A673 (cell line): ENCODE measurements at places on chromosomes 12 and 14.
A peak's percentile ranks its signal among the peaks of the same experiment; 100 is the strongest.

DNA sequence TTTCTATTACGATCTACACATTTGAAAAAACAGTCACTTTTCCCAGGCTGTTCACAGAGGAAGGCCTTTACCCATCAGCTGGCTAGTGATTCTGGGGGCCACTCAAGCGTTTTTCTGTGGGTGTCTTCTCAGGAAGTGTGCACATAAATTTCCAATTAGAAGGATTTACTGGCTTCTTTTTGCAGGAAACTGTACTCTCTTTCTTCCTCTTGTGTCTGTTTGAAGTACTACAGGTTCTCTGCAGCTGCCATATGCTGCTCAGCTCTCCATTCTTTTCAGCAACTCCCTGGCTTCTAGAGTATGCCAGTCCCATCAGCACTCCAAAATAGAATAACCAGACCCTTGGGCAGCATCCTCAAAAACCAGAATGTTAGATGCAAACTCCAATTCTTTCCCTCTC, 110.4 kb upstream of the NAV3 start:
- peak; percentile 75 for DNase-seq

DNA sequence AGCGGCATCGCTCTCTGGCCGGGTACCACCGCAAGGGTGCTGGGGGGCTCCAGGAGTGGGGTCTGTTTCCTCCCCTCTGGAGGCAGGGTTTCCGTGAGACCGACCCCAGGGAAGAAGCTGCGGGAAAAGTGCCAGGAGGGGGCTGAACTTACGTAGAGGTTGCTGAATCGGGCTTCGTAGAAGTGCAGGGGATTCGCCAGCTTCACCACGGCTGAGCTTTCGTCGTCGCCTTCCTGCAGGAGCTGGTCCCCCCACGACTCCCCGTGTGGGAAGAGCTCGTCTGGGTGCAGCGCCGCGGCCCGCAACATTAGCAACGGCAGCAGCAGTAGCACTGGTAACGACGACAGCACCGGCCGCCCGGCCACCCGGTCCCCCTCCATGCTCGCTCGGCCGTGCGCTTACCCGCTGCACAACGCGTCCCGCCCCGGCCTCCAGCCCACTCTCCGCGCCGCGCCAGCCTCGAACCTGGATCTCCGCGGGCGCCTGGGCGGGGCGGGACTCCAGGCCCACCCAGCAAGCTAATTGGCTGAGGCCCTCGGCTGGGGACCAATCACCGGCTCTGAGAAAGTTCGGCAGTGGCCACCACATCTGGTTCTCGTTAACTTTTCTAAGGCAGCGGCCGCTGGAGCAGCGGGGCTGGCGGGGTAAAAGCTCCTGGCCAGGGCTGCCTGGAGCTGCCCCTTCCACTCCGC, at the start of gene NID2:
Gene NID2, minus strand, starts transcription at position 445 of the 692 bp plus-strand sequence. Its CDS starts 65 bp downstream, at position 380.
- DNase-seq, result peak; percentile 96

DNA sequence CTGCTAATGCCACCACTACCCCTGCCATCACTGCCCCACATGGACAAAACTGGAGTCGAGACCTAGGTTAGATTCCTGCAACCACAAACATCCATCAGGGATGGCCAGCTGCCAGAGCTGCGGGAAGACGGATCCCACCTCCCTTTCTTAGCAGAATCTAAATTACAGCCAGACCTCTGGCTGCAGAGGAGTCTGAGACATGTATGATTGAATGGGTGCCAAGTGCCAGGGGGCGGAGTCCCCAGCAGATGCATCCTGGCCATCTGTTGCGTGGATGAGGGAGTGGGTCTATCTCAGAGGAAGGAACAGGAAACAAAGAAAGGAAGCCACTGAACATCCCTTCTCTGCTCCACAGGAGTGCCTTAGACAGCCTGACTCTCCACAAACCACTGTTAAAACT, 7.1 kb upstream of the OAS2 start:
- peak; percentile 24 for DNase-seq

- DNase-seq, result no peak
Measured at GRCh38 chr12:19230299-19230866, 100.8 kb downstream of the PLEKHA5 start.

DNA sequence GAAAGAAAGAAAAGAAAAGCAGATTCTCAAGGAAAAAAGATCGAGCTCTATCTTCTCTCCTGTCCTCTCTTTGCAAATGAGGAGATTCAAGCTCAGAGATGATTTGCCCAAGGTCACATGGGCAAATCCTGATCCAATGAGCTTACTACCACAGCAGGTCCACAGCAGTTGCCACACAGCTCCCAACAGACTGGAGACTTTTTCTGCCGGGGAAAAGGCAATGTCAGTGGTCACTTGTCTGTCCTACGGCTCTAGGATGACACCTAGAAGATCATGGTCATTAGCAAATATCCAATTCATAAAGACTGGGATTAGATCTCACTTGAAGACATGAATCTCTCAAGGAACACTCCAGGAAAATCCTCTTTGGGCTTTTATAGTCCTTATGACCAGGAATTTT, 58.8 kb downstream of the TTC7B start:
- no peak for DNase-seq

GRCh38 chr14:62696331-62696924, 348.8 kb downstream of the KCNH5 start:
- no peak for DNase-seq
